ENCODE measurements at places on chromosomes 5 and 9.

- DNase-seq = no peak
Observed at GRCh38 chr9:133009906-133010582, 20.8 kb upstream of the GTF3C5 start.

- peak; percentile 65 for DNase-seq
Observed at GRCh38 chr5:134465816-134466240, 54.1 kb upstream of the CDKN2AIPNL start.

DNA sequence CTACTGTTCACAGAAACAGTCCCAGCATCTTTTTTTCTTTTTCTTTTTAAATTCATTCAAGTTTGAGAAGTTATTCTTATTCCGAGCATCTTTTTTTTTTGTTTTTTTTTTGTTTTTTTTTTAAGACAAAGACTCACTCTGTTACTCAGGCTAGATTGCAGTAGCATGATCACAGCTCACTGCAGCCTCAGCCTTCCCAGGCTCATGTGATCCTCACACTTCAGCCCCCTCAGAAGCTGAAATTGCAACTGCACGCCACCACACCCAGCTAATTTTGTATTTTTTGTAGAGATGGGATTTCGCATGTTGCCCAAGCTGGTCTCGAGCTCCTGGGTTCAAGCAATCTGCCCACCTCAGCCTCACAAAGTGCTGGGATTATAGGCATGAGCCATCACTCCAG lies 36.4 kb upstream of the CHD1 start:
- no peak for DNase-seq

DNA sequence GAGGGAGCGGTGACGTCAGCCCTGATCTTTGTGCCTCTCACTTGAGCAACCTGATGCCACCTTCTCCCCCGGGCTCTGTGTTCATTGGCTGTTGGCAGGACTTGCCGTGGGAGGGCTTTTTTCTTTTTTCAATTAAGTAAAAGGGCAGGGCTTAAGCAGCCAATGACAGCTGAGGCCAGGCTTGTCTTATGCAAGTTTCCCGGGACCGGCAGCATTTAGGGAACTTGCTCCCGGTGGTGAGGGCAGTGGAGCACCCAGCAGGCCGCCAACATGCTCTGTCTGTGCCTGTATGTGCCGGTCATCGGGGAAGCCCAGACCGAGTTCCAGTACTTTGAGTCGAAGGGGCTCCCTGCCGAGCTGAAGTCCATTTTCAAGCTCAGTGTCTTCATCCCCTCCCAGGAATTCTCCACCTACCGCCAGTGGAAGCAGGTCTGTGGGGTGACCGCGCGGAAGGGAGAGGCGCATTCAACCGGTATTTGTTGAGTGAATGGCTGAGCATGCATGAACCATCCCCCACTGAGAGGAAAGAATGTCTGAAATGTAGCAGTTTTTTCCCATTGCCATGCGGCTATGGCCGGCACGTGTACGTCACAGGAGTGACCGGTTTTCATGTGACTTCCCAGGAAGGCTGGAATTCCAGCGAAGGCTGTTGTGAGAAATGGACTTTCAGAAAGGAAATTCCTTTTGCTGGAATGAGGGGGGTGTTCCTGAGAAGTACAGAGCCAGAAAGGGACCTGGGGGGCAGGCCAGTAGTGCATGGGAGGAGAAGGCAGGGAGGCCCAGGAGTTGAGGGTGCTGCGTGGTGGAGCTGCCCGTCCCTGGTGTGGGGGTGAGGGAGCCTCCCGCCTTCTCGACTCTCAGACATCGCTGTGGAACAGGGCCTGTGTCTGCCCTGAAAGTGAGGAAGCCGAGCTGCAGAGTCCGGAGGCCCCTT lies 29.0 kb downstream of the PTGES2 start:
- DNase-seq = peak; percentile 45

- DNase-seq = no peak
Observed at GRCh38 chr5:129506086-129506485, 46.0 kb downstream of the ADAMTS19 start.

GRCh38 chr9:105205787-105206495 lies 38.5 kb upstream of the SLC44A1 start:
- no peak for DNase-seq

DNA sequence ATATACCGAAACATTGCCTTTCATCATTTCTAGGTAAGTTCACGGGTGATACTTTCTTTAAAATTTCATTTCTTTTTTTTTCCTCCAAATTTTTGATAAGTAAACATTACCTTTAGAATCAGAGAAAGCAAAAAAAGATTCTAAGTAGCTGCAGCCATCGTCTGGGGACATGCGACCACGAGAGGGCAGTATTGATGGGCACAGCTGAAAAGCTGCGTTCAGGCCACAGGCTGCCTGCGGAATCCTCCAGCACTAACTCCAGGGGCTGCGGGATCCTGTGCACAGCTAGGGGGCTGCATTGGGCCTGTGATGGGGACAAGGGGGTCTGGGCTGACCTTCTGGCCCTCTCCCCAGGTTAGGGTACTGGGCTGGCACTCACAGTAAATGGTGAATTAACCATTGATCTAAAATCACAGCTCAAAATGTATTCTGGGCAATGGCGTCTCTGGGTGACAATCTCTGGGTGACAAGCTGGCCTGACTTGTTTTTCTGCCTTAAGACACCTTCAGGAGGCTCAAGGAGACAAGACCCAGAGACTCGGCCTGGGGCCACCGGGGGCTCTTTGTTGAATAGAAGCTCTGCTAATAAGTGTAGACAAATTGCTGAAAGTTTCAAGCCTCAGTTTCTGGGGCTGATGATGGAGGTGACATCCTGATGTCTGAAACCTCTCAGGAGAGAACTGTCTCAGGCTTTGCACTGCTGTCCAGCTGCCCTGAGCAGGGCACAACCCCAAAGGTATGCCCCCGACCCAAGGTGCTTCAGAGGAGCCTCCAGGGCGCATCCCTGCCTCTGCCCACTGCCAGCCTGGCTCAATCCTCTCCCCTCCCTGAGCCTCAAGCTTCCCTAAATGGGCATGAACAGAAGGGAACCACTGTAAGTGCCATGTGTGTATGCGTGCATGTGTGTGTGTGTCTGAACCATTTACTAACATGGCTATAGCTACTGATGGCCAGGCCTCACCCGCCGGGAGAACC lies 44.3 kb upstream of the SARDH start:
- DNase-seq = peak; percentile 59

GRCh38 chr9:133737774-133738639 lies at the start of gene SARDH:
Gene SARDH (minus strand): TSS chr9:133738352. CDS start chr9:133734173, 4,179 bp downstream.
- peak; percentile 35 for DNase-seq

Measured in stimulated activated naive CD8-positive, alpha-beta T cell treated with anti-CD3 and anti-CD28 coated beads, Interleukin-15, amount 100 ng/mL, for 72 hours (primary cell).